Right lobe of liver (tissue), 6 donors: ENCODE measurements at places on chromosomes 6 and 20. TPM values are rescaled to one million over a fixed set of nuclear protein-coding genes. Genes with fewer than 3 reads are reported as not detected.

The APCDD1L gene
- total RNA-seq = not detected

The HCRTR2 gene
- total RNA-seq = not detected

The CCN6 gene
- not detected for total RNA-seq

The MATN4 gene
- total RNA-seq = not detected

The CFAP61 gene
- total RNA-seq = not detected

The ZKSCAN4 gene
- total RNA-seq = 1.1 TPM

The GRM1 gene
- not detected for total RNA-seq

The UBE2C gene
- total RNA-seq = not detected

The TFAP2D gene
- total RNA-seq = not detected

The HLA-DRA gene
- total RNA-seq = 76.8 TPM

The FHL5 gene
- total RNA-seq = 0.33 TPM

The IP6K3 gene
- total RNA-seq = 10.8 TPM

The GPSM3 gene
- total RNA-seq = 3.7 TPM

The JPH2 gene
- 0.31 TPM for total RNA-seq

DNA sequence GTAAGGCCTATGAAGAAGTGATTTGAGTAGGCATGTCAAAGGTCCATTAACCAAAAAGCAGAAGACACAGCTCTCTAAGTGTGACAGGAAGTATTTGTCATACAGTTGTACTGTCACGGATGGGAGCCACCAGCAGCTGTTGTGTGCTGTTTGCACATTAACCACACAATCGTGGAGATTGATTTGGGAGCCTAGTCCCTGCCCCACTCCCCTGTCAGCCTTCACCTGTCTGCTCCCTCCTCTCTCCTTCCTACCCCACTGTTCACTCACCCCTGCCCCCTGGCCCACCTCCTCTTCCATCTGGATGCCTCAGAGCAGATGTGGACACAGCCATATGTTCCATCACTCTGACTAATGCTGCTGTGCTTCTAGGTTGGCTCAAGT is 124.7 kb upstream of the SPACA1 start:
- DNase-seq = no peak

GRCh38 chr6:49913636-49914375 is 47.5 kb upstream of the CRISP1 start:
- no peak for DNase-seq

DNA sequence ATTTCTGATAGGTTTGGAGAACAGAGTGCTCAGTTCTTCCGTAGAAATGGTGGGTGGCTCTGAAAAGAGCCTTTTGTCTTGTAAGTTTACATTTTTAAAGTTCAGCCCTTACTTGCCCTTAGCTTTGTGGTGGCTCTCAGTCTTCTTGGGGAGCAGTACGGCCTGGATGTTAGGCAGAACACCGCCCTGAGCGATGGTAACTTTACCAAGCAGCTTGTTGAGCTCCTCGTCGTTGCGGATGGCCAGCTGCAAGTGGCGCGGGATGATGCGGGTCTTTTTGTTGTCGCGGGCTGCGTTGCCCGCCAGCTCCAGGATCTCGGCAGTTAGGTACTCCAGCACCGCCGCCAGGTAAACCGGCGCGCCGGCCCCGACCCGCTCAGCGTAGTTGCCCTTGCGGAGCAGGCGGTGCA is 19.5 kb downstream of the OR2B2 start:
- DNase-seq = no peak

- DNase-seq = no peak
Observed at GRCh38 chr20:16694161-16694560, 35.7 kb upstream of the SNRPB2 start.

DNA sequence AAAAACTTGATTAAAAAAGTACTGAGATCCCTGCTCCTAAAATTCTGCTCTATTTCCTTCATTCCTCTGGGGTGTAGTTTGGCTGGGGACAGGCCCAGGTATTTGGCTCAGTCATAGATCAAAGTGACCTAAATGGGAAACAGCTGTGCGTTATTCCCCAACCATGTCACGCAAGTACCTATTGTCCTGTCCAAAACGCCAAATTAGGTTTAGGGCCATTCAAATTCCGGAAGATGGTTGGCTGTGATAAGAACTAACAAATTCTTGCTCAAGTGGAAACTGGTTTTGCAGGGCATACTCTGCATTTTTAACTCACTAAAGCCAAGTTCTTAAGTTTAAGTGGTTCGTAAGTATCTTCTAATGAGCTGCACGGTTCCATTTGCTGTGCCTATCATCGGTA is 147.6 kb upstream of the TMEM170B start:
- no peak for DNase-seq

GRCh38 chr6:114009192-114009591 is 38.2 kb upstream of the HDAC2 start:
- DNase-seq = no peak

DNA sequence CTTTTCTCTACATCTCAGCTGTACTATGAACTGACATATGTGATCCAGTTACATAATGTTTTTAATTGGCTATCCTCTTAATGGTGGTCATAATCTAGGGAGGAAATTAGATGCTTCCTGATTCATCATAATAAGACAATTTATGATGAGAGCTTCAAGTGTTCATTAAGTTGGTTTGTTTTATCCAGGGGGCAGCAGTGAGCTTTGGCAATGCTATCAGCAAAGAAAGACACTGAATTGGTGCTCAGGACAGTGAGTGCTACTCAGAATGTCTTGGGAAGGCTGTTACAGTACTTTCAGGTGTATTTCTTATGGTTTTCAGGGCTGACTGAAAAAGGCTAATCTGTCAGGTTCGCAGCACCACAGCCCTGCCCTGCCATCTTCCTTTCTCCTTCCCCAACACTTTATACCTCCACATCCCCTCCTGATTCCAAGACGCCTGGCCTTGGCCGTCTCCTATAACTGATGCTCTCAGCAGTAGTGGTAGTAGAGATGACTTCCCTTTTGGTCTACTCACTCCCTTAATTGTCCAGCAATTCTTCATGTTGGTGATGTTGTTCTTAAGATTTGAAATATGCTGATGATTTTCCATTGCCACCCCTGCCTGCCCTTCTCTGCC is 67.0 kb upstream of the TNFAIP3 start:
- DNase-seq = no peak
